Psoas muscle (tissue), 8 donors: ENCODE measurements at places on chromosomes 1 and 21. TPM values are rescaled to one million over a fixed set of nuclear protein-coding genes. Genes with fewer than 3 reads are reported as not detected.
A peak's percentile ranks its signal among the peaks of the same experiment; 100 is the strongest.

GRCh38 chr1:50995651-50996050 lies 25.6 kb downstream of the CDKN2C start:
- DNase-seq: no peak

- no peak for DNase-seq
These were observed 56.3 kb downstream of the SMYD3 start for GRCh38 chr1:246450611-246451251.

GRCh38 chr1:71753746-71754145 lies 528.6 kb downstream of the NEGR1 start:
- no peak for DNase-seq

GRCh38 chr21:15928196-15928595 lies 198.4 kb downstream of the USP25 start:
- no peak for DNase-seq

The AJAP1 gene
- 0.11 TPM for polyA plus RNA-seq

- DNase-seq: no peak
These were observed 59.8 kb downstream of the MAST2 start for GRCh38 chr1:45863218-45863617.

- DNase-seq: no peak
These were observed 39.0 kb downstream of the MRPL39 start for GRCh38 chr21:25568246-25568645.

The OR2M3 gene
- polyA plus RNA-seq: not detected

DNA sequence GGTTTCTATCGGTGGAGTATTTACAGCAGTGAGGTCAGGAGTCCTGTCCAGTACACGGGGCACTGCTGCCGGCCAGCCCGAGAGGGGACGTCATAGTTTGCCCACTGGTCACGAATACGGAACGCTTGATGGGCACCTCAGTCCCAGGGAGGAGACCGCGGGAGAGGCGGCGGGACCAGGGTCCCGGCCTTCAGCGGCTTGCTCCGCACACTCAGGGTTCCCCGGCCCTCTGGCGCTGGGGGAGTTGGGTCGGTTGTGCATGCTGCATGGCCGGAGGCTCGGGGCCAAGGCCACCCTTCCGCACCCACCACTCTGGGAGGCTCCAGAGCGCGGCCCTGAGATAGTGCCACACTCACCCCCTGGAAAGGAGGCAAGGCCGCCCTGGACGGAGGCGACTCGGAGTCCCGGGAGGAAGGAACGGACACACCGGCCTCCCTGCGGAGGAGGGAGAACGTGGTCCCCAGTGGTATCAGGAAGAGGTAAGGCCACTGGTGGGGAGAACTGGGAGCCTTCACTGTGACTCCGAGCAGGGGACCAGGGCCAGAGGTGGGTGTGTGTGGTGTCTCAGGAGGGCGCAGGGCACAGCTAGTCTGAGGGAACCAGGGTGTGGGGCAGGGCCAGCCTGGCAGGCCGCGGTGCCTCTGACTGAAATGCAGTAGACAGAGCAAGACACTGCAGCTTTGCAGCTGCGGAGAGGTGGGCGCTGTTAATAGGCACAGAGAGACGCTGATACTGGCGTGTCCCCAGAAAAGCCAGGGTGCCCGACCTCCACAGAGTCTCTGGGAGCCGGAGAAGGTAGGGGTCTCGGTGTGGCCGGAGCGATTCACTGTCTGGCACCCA lies 28.6 kb upstream of the PRSS38 start:
- DNase-seq: no peak

DNA sequence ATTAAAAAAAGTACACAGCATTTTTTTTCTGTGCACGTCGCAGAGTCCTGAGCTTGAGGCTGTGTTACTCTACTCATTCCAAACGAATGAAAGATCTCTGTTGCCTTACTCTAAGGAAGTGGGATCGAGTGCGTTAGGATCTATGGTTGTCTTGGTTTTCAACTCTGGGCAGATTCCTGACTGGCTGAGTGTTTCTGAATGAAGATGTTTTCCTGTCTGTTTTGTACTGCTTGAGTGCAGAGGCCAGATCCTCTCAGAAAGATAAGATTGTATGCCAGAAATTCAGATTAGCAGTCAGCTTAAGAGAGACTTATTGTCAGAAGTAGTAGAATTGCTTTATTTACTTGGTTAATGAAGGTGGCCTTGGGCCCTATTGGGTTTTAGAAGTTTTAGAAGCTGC lies 14.0 kb downstream of the PLA2G2E start:
- DNase-seq: no peak

DNA sequence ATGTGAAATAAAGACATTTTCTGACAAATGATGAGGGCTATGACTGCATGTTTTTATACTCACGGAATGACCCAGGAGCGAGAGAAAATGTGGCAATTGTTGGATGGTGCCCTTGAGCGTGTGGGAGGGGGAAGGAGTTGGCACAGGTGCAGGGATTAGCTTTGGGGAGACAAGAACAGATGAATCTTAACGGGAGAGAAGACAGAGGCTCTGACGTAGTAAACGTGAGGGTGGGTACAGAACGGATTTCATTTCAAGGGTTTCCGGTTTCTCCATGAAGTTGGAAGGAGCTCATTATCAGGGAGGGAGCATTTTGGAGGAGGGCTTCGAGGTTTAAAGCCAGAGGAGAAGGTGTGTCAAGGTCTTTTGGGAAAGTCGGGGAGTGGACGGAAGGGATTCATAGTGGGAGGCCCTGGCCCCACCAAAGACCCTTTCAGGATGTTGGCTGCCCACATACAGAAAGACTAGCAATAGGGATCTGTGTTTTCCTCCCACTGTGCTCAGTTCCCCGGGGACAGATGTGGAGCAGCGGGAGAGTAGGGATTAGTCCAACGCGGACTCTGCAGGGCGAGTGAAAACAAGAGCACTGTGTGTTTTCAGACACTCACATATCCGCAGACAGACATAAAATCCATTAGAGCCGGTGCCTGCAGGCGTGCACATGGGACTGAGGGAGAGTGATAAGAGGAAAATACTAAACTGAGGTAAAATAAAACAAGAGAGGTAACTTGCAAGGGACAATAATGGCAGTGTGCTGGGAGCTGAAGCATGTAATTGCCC lies 584.1 kb downstream of the AJAP1 start:
- no peak for DNase-seq

DNA sequence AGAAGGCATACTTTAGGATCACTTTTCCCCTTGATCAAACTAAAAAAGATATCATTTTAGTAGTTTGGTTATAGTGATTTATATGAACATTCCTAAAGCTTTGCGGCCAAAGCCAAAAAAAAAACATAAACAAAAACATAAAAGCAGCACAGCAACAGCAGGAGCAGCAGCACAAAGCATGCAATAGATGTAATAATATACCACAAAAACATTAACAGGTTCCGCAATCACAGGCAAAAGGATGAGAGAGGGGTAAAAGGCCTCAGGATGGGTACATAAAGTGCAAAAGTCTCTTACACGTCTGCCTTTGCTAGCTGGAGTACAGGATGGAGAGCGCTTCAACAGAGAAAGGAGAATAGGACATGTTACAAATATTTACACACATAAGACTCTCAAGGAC lies 119.0 kb downstream of the COQ8A start:
- DNase-seq: no peak

DNA sequence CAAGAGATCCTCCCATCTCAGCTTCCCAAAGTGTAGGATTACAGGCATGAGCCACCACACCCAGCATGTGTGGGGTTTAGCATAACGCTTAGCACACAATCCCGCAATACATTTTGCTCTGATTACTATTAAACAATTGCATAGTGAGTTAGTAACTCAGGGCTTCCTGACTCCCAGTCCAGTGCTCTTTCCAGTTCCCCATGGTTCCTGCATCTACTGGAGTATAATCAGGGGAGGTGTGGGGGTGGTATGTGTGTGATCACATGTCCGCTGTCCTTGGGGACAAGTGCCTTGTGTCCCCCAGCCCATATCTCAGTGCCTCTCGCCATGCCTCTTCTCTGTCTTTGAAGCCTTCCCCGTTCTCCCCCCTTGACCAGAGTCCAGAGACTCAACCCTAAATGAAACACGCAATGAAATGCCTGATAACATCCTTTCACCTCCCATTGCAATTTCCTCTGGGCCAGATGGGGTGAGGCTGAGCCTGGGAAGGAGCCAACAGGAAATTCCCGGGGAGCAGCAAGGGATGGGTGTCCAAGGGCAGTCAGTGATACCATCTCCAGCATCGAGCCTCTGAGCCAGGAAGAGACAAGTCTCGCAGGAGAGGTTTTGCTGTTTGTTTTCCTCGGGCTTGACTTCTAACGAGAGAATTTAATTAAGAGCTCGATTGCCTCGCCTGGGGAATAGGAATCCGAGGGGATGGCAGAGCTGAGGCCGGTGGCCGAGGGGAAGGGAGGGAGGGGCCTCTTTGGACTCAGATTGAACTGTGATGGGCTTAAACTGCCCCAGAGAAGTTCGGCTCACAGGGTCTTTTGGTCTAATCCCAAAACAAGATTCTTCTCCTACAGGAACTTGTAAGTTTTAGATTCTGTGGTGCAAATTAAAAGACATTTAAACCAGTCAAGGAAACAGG lies 7.7 kb upstream of the HTR1D start:
- DNase-seq: no peak

GRCh38 chr1:162328512-162328911 lies 48.1 kb downstream of the SPATA46 start:
- no peak for DNase-seq

The ERICH3 gene
- polyA plus RNA-seq: 0.12 TPM

DNA sequence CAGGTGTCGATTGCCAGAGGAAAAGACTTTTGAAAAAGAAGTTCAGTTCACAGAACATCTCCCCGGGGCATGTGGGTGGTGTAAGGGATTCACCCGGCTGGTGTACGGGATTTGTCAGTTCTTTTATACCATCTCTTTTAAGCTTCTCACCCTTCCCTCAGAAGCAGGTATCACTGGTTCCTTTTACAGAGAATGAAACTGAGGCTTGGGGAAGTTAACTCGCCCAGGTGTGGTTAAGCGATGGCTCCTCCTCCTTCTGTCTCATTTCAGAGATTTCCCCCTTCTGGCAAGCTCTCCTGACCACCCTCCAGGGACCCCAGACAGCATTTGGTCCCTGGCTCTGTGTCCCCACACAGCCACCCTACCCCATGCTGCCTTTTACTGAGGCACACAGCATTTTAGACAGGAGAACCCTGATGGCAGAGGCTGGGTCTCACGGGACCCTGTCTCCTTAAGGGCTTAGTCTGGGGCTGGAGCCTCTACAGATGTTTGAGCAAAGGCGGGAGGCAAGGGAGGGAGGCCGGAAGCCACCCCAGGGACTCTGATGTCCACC lies 2.8 kb upstream of the ECE1 start:
- no peak for DNase-seq

- peak; percentile 79 for DNase-seq
These were observed 355.1 kb downstream of the USP25 start for GRCh38 chr21:16084776-16085364.

GRCh38 chr1:151165281-151165737 lies 393 bp downstream of the LYSMD1 start:
- DNase-seq: peak; percentile 52

The KCNK1 gene
- 0.18 TPM for polyA plus RNA-seq

GRCh38 chr21:39874759-39875158 lies 7.5 kb downstream of the PCP4 start:
- DNase-seq: no peak

DNA sequence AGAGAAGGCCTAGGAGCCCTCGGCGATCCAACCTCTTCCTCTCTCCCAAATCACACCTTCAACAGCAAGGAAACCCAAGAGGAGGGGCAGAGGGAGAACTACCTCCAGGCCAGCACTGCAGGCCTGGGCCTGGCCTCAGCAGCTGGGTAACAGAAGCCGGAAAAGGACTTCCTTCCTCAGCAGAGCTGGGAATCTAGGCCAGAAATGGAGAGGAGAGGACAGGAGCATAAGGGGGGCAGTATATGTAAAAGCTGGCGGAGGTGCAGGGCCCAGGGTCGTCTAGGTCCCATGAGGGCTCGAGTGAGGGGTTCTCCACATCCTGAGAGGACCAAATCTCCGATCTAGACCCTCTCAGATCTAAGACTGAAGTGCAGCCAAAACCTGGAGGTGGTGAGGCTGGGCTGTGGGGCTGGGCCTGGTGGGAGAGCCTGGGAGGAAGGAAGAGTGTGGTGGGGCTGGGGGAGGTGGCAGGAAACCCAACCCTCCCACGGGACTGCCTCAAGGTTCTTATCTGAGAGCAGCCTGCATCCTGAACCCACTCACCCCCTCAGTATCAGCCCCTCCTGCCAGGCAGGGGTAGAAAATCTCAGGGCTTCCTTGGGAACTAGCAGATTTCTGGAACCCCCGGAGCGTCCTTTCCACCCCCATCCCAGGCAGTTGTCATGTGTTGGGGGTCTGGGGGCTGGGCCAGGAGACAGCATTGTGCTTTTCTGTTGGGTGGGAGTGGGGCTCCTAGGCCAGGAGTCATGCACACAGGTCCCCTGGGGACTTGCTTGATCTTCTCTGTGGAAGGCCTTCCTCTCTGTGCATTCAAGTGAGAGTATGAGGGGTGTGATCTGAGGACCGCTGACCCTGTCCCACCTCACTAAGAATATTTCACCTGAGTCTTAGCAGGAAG lies 33.0 kb downstream of the PIK3C2B start:
- DNase-seq: no peak

The NHLH1 gene
- 0.07 TPM for polyA plus RNA-seq

The CRB1 gene
- polyA plus RNA-seq: 0.13 TPM

DNA sequence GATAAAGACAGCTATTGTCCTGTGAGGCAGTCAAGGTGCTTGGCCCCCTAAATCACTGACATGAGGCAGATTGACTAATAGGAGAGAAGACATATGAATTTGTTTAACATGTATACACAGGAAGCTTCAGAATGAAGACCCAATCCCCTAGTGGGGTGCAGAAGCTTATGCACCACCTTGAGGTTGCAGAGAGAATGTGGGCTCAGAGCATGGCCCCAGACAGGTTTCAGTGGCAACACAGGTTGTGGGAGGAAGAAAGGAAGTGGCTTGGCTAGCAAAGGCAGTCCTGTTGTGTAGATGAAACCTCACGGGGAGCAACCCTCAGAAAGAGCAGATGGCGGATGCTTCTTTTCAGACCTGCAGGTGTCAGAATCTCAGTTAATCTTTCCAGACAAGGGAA lies 37.0 kb upstream of the PARP1 start:
- no peak for DNase-seq
